IMR-90 (cell line): ENCODE measurements at places on chromosomes 1 and 21. TPM values are rescaled to one million over a fixed set of nuclear protein-coding genes. Genes with fewer than 3 reads are reported as not detected.

The C1orf210 gene
- not detected in 2 replicates for polyA plus RNA-seq

The RGS7 gene
- 0.47 and 0.58 TPM in 2 replicates for polyA plus RNA-seq

The CHRM3 gene
- not detected in 2 replicates for polyA plus RNA-seq

The KRTAP12-2 gene
- not detected in 2 replicates for polyA plus RNA-seq

The DIRAS3 gene
- polyA plus RNA-seq, result 14.5 and 14.6 TPM in 2 replicates

The NLRP3 gene
- 0.03 TPM in 1 of 2 replicates, not detected in the other for polyA plus RNA-seq

The CA6 gene
- polyA plus RNA-seq, result not detected in 2 replicates
